ENCODE measurements at places on chromosomes 11 and 22.

DNA sequence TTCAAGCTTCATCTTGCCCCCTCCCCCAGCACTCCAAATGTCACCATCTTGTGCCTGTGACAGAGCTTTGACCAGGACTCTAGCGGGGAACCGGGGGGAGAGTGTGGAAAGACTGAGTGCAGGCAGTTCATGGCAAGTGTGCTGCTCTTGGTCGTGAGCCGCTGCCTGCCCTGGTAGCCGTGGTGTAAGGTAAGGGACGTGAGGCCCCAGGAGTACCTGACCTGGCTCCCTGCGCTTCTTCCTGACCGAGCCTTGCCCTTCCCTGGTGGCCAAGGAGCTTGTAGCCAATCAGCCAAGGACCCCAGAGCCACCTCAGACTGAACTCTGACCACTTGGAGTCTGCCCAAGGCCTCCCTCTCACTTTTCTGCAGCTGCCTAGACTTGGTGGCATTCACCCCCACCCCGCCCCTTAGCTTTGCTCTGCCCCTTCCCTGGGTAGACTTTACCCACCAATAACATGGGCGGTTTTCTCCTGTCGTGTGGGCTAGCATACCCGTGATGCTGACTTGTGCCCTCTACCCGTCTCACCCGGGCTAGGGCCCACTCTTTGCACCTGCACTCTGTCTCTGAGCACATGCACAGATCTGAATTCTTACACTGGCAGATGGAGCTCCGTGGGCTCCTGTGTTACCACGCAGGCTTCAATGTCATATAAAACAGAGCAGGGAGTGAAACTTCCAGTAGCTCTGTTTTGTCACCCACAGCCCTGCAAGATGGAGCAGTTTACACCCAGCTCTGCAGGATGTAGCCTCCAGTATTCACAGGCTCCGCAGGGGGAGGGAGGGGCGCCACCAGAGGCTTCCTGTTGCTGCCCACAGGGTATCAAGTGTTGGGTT, 1.5 kb downstream of the DGKZ start:
- DNase-seq = peak; percentile 40

GRCh38 chr22:35641494-35642120, 6.6 kb upstream of the APOL6 start:
- DNase-seq = no peak

DNA sequence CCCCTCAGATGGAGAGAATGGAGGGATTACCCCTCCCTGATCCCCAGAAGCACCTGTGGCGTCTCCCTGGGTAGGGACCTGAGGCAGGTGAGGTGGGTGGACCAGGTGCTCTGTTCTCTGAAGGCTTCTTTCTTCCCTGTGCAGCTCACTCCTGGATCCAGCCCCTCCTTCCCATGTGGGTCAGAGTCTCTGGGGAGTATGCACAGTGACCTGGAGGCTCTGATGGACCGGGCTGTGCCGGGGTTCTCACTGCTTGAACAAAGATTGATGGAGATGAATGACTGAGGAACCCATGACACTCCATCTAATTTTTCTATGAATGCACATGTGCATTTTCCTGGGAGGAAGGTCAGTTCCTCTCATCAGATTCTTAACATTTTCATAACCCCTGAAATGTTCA, 78.6 kb upstream of the SHANK2 start:
- DNase-seq = no peak

DNA sequence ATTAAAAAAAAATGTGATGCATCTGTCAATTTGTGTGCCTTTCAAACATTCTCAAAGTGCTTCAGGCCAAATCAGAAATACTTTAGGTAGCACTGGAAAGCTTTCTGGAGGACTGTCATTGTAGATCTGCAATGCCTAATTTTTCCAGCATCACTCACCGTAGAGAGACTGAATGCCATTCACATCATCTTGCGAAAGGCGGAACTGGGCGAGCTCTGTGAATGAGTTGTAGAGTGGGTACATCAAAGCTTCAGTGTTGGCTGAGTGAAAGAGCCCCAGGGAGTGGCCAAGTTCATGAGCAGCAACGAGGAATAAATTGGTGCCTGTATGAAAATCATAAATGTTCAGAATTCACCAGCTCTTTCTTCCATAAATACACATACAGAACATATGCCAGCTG, 4.0 kb downstream of the MMP10 start:
- no peak for DNase-seq

- DNase-seq = no peak
These were observed 42.1 kb downstream of the PAMR1 start for GRCh38 chr11:35483131-35483820.

DNA sequence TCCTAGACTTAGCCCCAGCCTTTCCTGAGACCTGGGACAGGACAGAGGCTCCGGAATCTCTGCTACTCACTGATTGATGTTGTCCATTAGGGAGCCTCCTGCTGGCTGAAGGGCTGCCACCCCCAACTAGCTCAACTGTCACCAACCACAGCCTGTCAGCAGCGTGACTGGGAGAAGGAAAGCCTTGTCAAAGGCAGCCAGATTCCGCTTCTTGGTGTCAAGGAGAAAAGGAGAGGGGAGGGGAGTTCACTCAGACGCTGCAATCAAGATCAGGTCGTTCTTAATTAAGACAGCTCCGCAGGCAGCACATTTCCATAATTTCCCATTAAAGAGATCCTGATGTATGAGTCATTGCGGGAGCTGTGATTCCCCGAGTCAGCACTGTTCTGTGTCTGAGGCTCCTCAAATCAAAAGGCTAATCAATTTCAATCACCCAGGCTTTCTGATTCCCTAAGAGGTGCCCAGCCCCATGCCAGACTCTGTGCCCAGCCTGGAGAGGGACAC, 152.8 kb upstream of the ZBED5 start:
- no peak for DNase-seq

DNA sequence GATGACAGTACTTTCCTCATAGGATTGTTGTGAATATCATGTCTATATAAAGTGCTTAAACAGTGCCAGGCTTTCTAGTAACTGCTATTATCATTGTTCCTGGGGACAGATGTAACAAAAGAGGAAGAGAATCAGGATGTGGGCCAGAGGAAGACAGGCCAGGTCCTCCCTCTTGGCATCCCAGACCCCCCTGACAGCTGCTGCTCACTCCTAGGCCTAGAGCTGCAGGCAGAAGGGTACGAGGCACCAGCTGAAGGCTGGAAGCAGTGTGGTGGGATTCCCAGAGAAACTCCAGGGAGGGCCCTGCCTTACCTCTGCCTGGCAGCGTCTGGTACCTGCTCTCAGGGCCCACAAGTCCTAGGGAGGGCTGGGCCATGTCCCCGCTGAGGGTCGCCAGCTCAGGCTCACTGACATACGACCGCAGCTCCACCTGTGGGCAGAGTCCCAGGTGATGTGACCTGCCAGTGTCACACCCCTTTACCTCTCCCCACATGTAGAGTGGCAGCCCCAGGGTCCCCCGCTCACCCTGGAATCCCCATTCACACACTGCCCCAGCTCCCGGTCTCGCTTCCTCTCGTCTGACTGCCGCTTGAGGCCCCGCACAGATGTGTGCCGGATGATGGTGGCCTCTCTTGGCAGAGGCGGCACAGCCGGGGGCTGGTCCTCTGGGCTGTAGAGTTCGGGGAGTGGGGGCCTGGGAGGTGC, 52.2 kb downstream of the C11orf58 start:
- no peak for DNase-seq

GRCh38 chr11:118427707-118428106, 8.6 kb upstream of the KMT2A start:
- no peak for DNase-seq

- DNase-seq = no peak
These were observed 1.3 kb downstream of the EIF3M start for GRCh38 chr11:32584921-32585320.

GRCh38 chr11:102495161-102496042, 35.1 kb downstream of the MMP7 start:
- no peak for DNase-seq

- DNase-seq = no peak
These were observed 8.4 kb downstream of the TSPAN32 start for GRCh38 chr11:2310073-2310785.

Measured in activated naive CD4-positive, alpha-beta T cell (primary cell).